ENCODE measurements at places on chromosomes 3 and 15. TPM values are rescaled to one million over a fixed set of nuclear protein-coding genes. Genes with fewer than 3 reads are reported as not detected.
A peak's percentile ranks its signal among the peaks of the same experiment; 100 is the strongest.

DNA sequence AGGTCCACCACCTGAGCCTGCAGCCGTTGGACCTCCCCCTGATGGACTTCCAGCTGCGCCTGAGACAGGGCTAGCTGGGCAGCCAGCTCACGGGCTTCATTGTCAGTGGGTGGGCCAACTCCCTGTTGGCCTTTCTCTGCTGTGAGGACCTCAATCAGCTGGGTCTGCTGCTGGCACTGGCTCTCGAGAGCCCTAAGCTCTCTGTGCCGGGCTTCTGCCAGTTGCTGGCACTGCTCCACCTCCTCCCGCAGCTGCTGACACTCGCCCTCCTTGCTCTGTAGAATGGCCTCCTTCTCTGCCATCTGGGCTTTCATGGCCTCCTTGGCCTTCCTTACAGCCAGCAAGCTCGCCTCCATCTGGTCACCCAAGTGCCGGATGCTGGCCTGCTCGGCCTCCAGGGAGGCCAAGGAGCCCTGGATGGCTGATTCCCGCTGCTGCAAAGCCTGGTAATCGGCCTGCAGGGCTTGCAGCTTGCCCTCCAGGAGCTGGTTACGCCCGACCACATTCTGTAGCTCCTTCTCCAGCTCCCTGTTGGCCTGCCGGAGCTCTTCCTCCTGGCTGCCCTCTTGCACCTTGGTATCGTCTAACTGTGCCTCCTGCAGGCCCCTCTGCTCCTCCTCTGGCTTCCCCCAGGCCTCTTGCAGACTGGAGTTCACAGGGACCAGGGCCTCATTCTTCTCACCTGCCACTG lies 23.8 kb downstream of the CXCR6 start:
- DNase-seq: no peak
- H3K4me3 ChIP-seq: no peak overlapping the region
- no peaks in the 10 kb centered on the region for H3K27me3 ChIP-seq
- H3K36me3 ChIP-seq: peaks cover 55% of the 10 kb centered on the region
- H3K27ac ChIP-seq: no peak overlapping the region
- no peaks in the 10 kb centered on the region for H3K4me1 ChIP-seq

DNA sequence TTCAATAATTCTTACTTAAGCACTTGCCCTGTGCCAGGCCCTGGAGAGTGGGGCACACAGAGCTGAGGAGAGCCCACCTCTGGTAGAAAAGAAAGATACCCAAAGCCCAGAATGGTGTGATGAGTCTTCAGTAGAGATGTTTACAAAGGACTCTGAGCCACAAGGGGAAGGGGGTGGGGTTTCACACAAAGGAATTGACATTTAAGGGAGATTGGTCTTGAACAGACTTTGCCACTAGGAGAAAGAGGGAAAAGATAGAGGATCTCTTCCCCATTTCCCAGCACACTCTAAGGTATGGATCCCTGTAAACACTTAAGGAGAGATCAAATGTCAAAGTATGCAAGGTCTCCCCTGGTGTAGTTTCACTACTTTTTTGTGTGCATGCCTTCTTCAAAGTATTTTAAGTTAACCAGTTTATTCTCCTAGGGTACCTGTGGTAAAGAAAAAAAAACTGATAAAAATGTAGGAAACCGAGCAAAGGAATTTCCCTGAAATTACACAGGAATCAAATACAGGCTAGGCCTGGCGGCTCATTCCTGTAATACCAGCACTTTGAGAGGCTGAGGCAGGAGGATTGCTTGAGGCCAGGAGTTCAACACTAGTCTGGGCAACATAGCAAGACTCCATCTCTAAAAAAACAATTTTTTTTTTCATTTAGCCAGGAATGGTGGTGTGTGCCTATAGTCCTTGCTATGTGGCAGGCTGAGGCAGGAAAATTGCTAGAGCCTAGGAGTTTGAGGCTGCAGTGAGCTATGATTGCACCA lies 117.6 kb upstream of the SKOR1 start:
- DNase-seq: peak; percentile 7
- no peaks in the 10 kb centered on the region for H3K36me3 ChIP-seq
- H3K4me3 ChIP-seq: no peak overlapping the region
- no peaks in the 10 kb centered on the region for H3K27me3 ChIP-seq
- H3K27ac ChIP-seq: no peak overlapping the region

- H3K27ac ChIP-seq: no peak overlapping the region
- no peaks in the 10 kb centered on the region for H3K27me3 ChIP-seq
- no peak for DNase-seq
- H3K36me3 ChIP-seq: no peaks in the 10 kb centered on the region
- H3K4me1 ChIP-seq: no peaks in the 10 kb centered on the region
- H3K4me3 ChIP-seq: no peak overlapping the region
Measured at GRCh38 chr3:41288785-41289184, 89.5 kb downstream of the CTNNB1 start.

DNA sequence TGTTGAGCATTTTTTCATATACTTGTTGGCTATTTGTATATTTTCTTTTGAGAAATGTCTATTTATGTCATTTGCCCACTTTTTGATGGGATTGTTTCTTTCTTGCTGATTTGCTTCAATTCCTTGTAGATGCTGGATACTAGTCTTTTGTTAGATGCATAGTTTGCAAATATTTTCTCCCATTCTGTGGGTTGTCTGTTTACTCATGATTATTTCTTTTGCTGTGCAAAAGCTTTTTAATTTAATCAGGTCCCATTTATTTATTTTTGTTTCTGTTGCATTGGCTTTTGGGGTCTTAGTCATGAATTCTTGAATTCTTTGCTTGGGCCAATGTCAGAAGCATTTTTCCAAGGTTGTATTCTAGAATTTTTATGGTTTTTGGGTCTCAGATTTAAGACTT lies 251.7 kb downstream of the WNT5A start:
- H3K4me1 ChIP-seq: no peaks in the 10 kb centered on the region
- no peaks in the 10 kb centered on the region for H3K36me3 ChIP-seq
- DNase-seq: no peak
- H3K27ac ChIP-seq: no peak overlapping the region
- no peak overlapping the region for H3K4me3 ChIP-seq

GRCh38 chr3:197599089-197599765 lies 43.5 kb upstream of the BDH1 start:
- no peak overlapping the region for H3K27ac ChIP-seq
- H3K27me3 ChIP-seq: no peaks in the 10 kb centered on the region
- H3K36me3 ChIP-seq: peaks cover 4% of the 10 kb centered on the region
- peak; percentile 88 for DNase-seq

- no peaks in the 10 kb centered on the region for H3K4me1 ChIP-seq
- no peaks in the 10 kb centered on the region for H3K27me3 ChIP-seq
- H3K27ac ChIP-seq: no peak overlapping the region
- peaks cover 11% of the 10 kb centered on the region for H3K36me3 ChIP-seq
Measured at GRCh38 chr15:52243286-52243685, 52.1 kb upstream of the GNB5 start.

DNA sequence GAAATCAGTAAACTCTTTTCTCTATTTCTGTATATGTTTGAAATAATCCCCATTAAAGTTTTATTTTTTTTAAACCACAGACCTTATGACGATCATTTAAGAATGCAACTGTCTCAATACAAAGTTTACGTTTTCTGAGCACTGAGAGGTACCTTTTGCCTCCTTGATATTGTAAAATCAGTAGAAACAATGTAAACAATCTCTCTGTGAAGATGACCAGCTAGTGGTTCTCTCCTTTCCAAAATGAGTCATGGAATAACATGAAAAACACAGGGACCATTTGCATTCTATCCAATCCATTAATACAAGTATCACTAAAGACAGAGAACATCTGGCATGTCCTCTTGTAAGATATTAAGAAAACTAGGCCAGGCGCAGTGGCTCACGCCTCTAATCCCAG lies 48.8 kb downstream of the RAD18 start:
- H3K27me3 ChIP-seq: no peaks in the 10 kb centered on the region
- H3K36me3 ChIP-seq: peaks cover 8% of the 10 kb centered on the region

- H3K4me3 ChIP-seq: no peak overlapping the region
- no peak for DNase-seq
- H3K4me1 ChIP-seq: no peaks in the 10 kb centered on the region
- no peaks in the 10 kb centered on the region for H3K36me3 ChIP-seq
- H3K27me3 ChIP-seq: no peaks in the 10 kb centered on the region
- H3K27ac ChIP-seq: no peak overlapping the region
Measured at GRCh38 chr3:95289295-95289694, 1226.4 kb downstream of the NSUN3 start.

DNA sequence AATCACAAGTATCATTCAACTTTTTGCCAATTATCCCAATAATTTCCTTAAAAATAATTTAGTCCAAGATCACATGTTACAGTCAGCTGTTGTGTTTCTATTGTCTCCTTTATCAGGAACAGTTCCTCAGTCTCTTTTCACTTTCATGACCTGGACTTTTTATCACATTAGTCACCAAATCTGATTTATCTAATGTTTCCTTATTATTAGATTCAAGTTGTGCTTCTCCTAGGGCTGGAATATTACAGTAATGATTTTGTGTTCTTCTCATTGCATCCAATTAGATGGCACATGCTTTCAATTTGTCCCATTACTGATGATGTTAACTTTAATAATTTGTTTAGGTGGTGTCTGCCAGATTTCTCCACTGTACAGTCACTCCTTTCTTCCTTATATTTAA lies 66.3 kb upstream of the DCBLD2 start:
- no peak for DNase-seq
- no peak overlapping the region for H3K4me3 ChIP-seq
- no peaks in the 10 kb centered on the region for H3K4me1 ChIP-seq
- no peaks in the 10 kb centered on the region for H3K27me3 ChIP-seq
- H3K36me3 ChIP-seq: no peaks in the 10 kb centered on the region
- no peak overlapping the region for H3K27ac ChIP-seq

DNA sequence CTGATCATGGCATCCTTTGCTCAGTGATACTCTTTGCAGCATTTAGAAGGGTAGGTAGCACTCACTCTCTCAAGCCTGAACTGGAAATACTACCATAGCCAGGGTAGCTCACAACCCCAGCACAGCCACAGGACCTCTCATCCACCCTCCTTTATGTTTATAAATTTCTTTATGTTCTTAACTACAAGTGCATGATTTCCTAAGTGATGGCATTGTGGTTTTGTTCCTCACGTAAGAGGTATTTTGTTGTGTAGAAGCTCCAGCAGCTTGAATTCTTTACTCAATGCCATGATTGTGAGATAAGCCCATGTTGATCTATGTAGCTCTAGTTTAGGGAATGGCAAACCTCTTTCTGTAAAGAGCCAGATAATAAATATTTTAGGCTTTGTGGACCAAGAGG lies 7.9 kb upstream of the RTP3 start:
- H3K4me3 ChIP-seq: no peak overlapping the region
- no peaks in the 10 kb centered on the region for H3K27me3 ChIP-seq
- no peak for DNase-seq
- peaks cover 8% of the 10 kb centered on the region for H3K4me1 ChIP-seq

- H3K4me3 ChIP-seq: no peak overlapping the region
- no peak overlapping the region for H3K27ac ChIP-seq
- peaks cover 8% of the 10 kb centered on the region for H3K4me1 ChIP-seq
- H3K27me3 ChIP-seq: no peaks in the 10 kb centered on the region
Measured at GRCh38 chr3:38630606-38631005, 18.9 kb downstream of the SCN5A start.

GRCh38 chr3:151085227-151085888 lies at the start of gene MED12L:
Gene MED12L, plus strand, starts transcription at chr3:151085664. Its CDS starts 1,263 bp downstream, at chr3:151086927.
- H3K4me3 ChIP-seq: peak within 1 kb of the TSS; percentile 76
- peaks cover 5% of the 10 kb centered on the region for H3K27me3 ChIP-seq
- H3K36me3 ChIP-seq: no peaks in the 10 kb centered on the region
- DNase-seq: no peak

DNA sequence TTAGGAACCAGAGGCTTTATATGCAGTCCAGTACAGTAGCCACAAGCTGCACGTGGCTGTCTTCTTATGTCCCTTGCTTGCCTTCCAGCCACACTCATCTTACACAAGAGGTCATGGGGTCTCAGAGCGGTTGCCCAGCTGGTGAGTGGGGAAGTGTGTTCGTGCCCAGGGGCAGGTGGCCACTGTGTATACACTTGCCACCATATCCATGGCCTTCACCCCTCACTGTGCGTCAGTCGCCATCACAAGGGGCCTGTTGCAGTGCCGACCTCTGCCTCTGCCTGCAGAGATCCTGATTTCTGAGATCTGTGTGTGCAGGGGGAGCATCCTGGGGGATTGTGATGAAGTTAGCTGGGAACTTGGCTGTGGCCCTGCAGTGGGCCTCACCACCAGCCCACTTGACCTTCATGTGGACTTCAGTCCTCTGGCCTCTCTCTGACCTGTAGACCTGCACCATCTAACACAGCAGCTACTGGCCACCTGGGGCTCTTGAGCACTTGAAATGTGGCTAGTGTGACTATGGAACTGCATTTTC lies 43.1 kb upstream of the SACM1L start:
- H3K4me1 ChIP-seq: peaks cover 9% of the 10 kb centered on the region
- H3K27me3 ChIP-seq: no peaks in the 10 kb centered on the region
- DNase-seq: no peak
- H3K4me3 ChIP-seq: no peak overlapping the region
- H3K27ac ChIP-seq: no peak overlapping the region

DNA sequence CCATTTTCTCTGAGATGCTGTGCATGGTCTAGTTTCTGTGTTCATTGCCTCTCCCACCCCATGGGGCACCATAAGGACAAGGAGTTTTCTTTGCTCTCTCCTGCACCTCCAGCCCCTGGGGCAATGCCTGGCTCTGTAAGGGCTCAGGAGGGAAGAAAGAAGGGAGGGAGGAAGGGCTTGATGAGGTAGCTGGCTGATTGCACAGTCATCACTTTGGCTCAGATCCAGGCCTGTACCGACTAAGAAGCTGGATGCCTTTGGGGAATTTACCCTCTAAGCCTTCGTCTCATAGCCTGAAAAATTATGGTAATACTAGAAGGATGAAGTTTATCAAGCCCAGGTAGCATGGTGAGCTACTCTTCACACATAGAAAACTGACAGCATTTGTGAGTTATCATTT lies 382.9 kb downstream of the GABRG3 start:
- H3K27me3 ChIP-seq: no peaks in the 10 kb centered on the region
- no peak overlapping the region for H3K4me3 ChIP-seq
- DNase-seq: no peak
- H3K4me1 ChIP-seq: no peaks in the 10 kb centered on the region
- no peaks in the 10 kb centered on the region for H3K36me3 ChIP-seq
- no peak overlapping the region for H3K27ac ChIP-seq

GRCh38 chr3:82960379-82960778 lies 1198.9 kb upstream of the GBE1 start:
- H3K4me1 ChIP-seq: no peaks in the 10 kb centered on the region
- no peak overlapping the region for H3K27ac ChIP-seq
- H3K27me3 ChIP-seq: no peaks in the 10 kb centered on the region
- H3K4me3 ChIP-seq: no peak overlapping the region
- no peaks in the 10 kb centered on the region for H3K36me3 ChIP-seq

TOMM70 gene
- total RNA-seq: 52.1 TPM

VPS8 gene
- 41.0 TPM for total RNA-seq

RLBP1 gene
- total RNA-seq: not detected

ARGFX gene
- total RNA-seq: not detected

CFAP92 gene
- total RNA-seq: 2.0 TPM

UROC1 gene
- total RNA-seq: not detected

FURIN gene
- 32.1 TPM for total RNA-seq

BMF gene
- 30.9 TPM for total RNA-seq

Data from H1 (cell line).